ENCODE measurements at places on chromosomes 12 and 14. TPM values are rescaled to one million over a fixed set of nuclear protein-coding genes. Genes with fewer than 3 reads are reported as not detected.

MORN3 gene
- total RNA-seq: 2.1 TPM

PPP4R4 gene
- total RNA-seq: 5.9 TPM

HPD gene
- 2.5 TPM for total RNA-seq

PPM1H gene
- total RNA-seq: 6.8 TPM

GPR84 gene
- total RNA-seq: 0.65 TPM

DNA sequence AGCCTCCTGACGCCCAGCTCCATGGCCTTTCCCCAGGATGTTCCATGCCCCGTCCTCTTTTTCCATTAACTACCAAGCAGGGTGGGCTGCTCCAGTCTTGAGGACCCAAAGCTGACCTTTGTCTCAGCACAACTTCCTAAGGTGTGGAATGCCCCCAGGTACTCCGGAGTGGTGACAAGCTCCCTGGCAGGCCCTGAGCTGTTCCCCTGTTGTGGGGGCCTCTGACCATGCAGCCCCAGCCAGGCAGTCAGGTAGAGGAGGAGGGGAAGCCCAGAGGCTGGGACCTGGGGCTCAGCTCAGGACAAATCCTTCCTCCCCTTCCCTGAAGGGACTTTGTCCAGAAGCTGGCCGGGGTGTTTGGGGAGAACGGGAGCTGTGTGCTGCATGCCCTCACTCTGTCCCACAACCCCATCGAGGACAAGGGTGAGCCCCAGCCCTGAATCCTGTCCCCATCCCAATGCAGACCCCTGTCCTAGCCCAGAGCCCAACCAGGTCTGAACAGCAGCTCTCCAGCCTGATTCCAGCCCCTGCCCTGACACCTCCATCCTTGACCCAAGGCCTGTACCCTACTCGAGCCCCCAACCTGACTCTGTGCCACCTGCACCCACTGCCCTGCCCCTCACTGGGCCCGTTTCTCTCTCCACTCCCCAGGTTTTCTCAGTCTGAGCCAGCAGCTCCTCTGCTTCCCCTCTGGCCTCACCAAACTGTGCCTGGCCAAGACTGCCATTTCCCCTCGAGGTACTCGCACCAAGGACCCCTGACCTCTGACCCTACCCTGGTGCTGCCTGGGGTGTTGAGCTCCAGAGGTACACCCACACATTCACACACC lies 4.4 kb downstream of the CARMIL3 start:
- H3K4me3 ChIP-seq: no peak overlapping the region
- H3K27me3 ChIP-seq: peaks cover 5% of the 10 kb centered on the region
- peaks cover 13% of the 10 kb centered on the region for H3K4me1 ChIP-seq
- DNase-seq: no peak
- no peaks in the 10 kb centered on the region for H3K36me3 ChIP-seq

- H3K4me1 ChIP-seq: no peaks in the 10 kb centered on the region
- H3K27ac ChIP-seq: no peak overlapping the region
- H3K36me3 ChIP-seq: no peaks in the 10 kb centered on the region
- no peak for DNase-seq
- H3K4me3 ChIP-seq: no peak overlapping the region
Observed at GRCh38 chr12:100963381-100963780, 168.8 kb downstream of the ANO4 start.

DNA sequence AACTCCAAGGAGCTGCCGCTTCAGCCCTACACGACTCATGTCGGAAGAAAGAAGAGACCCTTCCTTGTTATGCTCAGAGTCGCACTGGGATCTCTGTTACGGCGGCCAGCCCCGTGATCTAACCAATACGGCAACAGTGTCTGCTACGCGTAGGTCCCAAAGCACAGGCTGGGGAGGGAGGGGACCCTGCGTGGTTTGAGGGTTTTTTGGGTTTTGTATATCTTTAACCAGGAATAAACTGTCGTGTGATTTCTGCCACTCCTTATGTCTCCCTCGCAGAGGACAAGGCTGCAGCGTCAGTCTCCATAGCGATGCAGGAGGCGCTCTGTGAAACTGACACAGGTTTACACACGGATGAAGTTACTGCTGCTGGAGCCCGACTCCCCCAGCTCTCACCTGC lies 60.0 kb upstream of the DIO3 start:
- H3K36me3 ChIP-seq: no peaks in the 10 kb centered on the region
- H3K4me3 ChIP-seq: no peak overlapping the region
- peaks cover 3% of the 10 kb centered on the region for H3K4me1 ChIP-seq
- H3K27ac ChIP-seq: no peak overlapping the region
- peaks cover 11% of the 10 kb centered on the region for H3K27me3 ChIP-seq

GRCh38 chr14:59964251-59965007 lies 44.5 kb downstream of the LRRC9 start:
- H3K27ac ChIP-seq: no peak overlapping the region
- H3K36me3 ChIP-seq: no peaks in the 10 kb centered on the region
- H3K4me1 ChIP-seq: no peaks in the 10 kb centered on the region
- no peaks in the 10 kb centered on the region for H3K27me3 ChIP-seq

DNA sequence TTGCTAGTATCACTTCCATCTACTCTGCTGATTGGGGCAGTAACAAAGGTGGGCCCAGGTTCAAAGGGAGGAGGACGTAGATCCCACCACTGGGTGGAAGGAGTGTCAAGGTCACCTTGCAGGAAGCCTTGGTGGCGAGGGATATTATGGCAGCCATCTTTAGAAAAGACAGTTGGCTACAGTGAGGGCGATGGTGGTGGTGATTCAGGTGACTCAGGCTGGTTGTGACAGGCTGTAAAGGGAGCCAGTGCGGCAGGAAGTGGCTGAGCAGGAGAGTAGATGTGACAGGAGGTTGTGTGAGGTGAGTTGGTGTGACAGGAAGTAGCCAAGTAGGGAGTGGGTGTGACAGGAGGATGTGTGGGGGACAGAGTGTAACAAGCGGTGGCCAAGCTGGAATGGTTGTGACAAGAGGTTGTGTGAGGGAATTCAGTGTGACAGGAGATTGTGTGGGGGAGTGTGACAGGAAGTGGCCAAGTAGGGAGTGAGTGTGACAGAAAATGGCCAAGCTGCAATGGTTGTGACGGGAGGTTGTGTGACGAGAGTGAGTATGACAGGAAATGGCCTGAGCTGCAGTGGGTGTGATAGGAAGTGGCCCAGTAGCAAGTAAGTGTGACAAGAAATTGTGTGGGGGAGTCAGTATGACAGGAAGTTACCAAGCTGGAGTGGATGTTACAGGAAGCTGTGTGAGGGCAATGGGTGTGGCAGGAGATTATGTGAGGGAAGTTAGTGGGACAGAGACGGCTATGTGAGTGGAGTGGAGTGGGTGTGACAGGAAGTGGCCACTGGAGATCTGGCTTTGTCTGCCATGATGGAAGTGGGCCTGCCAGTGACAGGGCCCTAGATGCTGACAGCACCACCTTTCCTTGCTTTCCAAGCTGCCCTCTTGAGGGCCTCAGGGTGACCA lies 136.5 kb upstream of the MYL2 start:
- H3K4me3 ChIP-seq: no peak overlapping the region
- H3K27me3 ChIP-seq: peaks cover 6% of the 10 kb centered on the region
- no peak for DNase-seq
- no peaks in the 10 kb centered on the region for H3K36me3 ChIP-seq
- peak overlapping the region; percentile 9 for H3K27ac ChIP-seq

- H3K4me3 ChIP-seq: no peak overlapping the region
- no peaks in the 10 kb centered on the region for H3K27me3 ChIP-seq
- H3K27ac ChIP-seq: no peak overlapping the region
Observed at GRCh38 chr14:71703477-71703876, 228.8 kb upstream of the RGS6 start.

GRCh38 chr14:45679853-45680252 lies 426.9 kb upstream of the MIS18BP1 start:
- H3K4me3 ChIP-seq: no peak overlapping the region
- peak overlapping the region; percentile 37 for H3K27ac ChIP-seq
- no peaks in the 10 kb centered on the region for H3K36me3 ChIP-seq
- DNase-seq: no peak
- H3K4me1 ChIP-seq: no peaks in the 10 kb centered on the region

DNA sequence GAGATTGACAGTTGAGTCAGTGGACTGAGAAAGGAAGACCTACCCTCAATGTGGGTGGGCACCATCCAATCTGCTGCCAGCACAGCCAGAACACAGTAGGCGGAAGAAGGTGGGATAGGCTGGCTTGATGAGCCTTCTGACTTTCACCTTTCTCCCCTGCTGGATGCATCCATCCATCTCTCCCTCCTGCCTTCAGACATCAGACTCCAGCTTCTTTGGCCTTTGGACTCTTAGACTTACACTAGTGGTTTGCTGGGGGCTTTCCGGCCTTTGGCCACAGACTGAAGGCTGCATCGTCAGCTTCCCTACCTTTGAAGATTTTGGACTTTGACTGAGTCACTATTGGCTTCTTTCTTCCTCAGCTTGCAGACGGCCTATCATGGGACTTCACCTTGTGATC lies 456.5 kb upstream of the MIS18BP1 start:
- no peak overlapping the region for H3K27ac ChIP-seq
- no peak overlapping the region for H3K4me3 ChIP-seq
- no peaks in the 10 kb centered on the region for H3K36me3 ChIP-seq
- H3K27me3 ChIP-seq: no peaks in the 10 kb centered on the region
- DNase-seq: no peak
- H3K4me1 ChIP-seq: no peaks in the 10 kb centered on the region

DNA sequence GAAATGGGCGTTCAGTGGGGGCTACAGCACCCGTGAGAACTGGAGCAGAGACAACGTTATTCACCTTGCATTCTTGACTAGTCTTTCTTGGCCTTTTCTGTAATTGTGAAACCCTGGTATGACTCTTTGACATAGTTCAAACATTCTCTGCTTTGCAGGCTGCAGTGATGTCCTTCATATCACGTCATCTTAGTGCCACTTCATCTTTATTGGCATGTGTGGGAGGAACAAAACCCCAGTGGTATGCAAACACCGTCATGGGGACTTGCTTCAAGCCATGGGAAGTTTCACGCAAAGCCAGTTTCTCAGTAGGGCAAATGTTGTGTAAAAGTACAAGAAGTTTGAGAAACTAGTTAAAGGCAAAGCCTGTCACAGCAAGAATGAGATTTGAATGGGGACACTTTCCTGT lies 20.2 kb upstream of the DUSP16 start:
- no peak for DNase-seq
- peaks cover 13% of the 10 kb centered on the region for H3K4me1 ChIP-seq
- no peak overlapping the region for H3K4me3 ChIP-seq
- peak overlapping the region; percentile 48 for H3K27ac ChIP-seq
- H3K36me3 ChIP-seq: no peaks in the 10 kb centered on the region
- H3K27me3 ChIP-seq: no peaks in the 10 kb centered on the region

GRCh38 chr14:92694807-92695206 lies 53.6 kb downstream of the LGMN start:
- no peaks in the 10 kb centered on the region for H3K27me3 ChIP-seq
- H3K27ac ChIP-seq: no peak overlapping the region
- no peak overlapping the region for H3K4me3 ChIP-seq

- H3K4me1 ChIP-seq: peaks cover 3% of the 10 kb centered on the region
- H3K27ac ChIP-seq: no peak overlapping the region
- H3K36me3 ChIP-seq: no peaks in the 10 kb centered on the region
- no peaks in the 10 kb centered on the region for H3K27me3 ChIP-seq
- no peak for DNase-seq
- no peak overlapping the region for H3K4me3 ChIP-seq
Observed at GRCh38 chr12:82366197-82366596, 7.9 kb downstream of the METTL25 start.

DNA sequence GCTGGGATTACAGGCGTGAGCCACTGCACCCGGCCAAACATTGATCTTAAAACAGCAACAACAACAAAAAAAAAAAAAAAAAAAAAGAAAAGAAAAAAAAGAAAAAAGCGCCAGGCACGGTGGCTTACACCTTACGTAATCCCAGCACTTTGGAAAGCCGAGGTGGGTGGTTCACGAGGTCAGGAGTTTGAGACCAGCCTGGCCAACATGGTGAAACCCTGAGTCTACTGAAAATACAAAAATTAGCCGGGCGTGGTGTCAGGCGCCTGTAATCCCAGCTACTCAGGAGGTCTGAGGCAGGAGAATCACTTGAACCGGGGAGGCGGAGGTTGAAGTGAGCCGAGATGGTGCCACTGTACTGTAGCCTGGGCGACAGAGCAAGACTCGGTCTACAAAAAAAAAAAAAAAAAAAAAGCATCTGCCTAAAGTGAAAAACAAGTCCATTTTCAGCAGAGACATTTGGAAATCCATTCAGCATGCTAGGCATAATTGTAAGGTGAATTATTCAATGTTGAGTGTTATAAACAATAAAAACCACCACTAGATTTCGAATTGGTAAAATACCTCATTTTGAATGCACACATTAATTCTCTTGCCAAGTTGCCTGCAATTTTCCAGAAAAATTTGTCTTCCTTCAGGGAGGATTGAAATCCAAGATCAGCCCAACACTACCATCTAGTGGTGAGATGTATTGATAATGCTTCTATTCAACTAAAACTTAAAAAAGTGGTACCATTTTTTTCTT lies 8.0 kb upstream of the CERS5 start:
- H3K4me1 ChIP-seq: no peaks in the 10 kb centered on the region
- no peaks in the 10 kb centered on the region for H3K27me3 ChIP-seq
- no peak overlapping the region for H3K4me3 ChIP-seq
- H3K27ac ChIP-seq: no peak overlapping the region

DNA sequence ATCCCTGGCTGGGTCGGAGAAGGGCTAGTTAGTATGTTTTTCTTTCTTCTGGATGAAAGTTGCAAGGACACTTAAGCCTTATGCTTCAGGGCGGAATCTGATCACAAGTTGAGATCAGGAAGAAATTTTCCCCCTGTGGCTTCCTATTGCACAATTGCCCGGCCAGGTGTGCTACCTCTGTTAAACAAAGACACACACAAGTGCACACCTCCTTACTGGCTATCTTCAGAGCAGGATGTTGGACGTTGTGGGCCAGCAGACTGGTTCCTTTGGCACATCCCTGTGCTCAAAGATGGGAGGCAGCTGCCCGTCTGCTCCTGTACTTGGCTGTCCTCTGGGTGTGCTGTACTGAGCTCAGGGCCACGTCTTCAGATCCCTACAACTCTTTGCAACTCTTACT lies 19.1 kb downstream of the ETV6 start:
- H3K4me1 ChIP-seq: peaks cover 50% of the 10 kb centered on the region
- H3K27ac ChIP-seq: no peak overlapping the region
- H3K4me3 ChIP-seq: no peak overlapping the region

- H3K36me3 ChIP-seq: no peaks in the 10 kb centered on the region
- no peak for DNase-seq
- H3K4me1 ChIP-seq: peaks cover 10% of the 10 kb centered on the region
- H3K27me3 ChIP-seq: no peaks in the 10 kb centered on the region
- H3K27ac ChIP-seq: no peak overlapping the region
Observed at GRCh38 chr12:101570047-101570446, 24.7 kb upstream of the MYBPC1 start.

Data from lower lobe of right lung (tissue), 2 donors.